ENCODE measurements at places on chromosomes 3 and 15.

DNA sequence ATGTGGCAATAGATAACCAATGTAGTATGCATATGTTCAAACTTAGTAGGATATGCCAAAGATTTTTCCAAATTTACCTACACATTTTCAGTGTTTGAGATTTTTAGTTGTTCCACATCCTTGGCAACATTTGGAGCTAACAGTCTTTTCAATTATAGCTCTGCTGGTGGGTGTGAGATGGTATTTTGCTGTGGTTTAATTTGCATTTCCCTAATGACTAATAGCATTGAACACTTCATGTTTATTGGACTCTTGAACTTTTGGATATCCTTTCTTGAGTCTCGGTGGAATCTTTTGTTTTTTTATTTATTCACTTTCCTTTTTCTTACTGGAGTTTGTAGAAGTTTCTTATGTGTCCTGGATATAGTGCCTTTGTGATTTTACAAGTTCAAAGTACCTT lies 11.0 kb upstream of the ILDR1 start:
- DNase-seq: no peak

- no peak for DNase-seq
Observed at GRCh38 chr3:8864402-8865350, 95.3 kb upstream of the OXTR start.

DNA sequence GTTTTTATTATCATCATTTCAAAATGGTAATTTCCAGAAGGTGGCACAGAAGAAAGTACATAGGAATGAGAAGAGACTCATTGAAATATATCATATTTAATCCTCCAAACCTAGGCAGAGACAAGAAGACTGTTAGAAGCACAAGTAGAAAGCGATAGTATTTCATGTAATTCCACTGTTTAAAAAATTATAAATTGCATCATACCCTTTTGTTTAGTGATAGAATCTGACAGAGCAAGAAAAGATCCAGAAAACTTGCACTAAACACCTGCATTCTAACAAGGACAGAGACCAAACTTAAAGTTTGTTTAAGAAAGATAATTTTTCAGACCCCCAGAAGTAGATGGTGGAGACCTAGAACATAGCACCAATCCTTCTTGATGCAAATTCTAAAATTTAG lies 56.9 kb upstream of the CD96 start:
- DNase-seq: no peak

DNA sequence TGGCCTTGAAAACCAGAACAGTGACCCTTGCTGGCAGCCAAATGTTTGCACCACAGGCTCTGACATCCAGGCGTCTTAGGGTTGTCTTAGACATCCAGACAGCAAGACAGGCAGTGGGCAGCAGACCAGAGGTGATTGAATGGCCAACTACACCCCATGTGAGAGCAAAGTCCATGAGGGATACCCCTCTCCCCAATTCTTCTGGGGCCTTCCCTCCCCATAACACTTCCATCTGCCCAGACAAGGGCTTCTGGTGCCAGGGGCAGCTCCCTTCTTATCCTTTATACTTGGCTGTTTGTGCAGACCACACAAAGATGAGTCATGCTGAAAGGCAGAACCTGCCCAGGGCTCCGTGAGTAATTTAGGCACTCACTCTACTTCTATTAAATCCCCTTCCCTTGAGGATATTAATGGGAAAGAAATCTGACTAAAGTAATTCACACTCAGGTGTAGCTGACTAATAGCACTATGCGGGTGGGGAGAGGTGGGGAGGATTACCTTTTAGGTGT lies 257.9 kb downstream of the UACA start:
- peak; percentile 83 for DNase-seq

GRCh38 chr3:192482809-192483208 lies 244.5 kb downstream of the FGF12 start:
- no peak for DNase-seq

DNA sequence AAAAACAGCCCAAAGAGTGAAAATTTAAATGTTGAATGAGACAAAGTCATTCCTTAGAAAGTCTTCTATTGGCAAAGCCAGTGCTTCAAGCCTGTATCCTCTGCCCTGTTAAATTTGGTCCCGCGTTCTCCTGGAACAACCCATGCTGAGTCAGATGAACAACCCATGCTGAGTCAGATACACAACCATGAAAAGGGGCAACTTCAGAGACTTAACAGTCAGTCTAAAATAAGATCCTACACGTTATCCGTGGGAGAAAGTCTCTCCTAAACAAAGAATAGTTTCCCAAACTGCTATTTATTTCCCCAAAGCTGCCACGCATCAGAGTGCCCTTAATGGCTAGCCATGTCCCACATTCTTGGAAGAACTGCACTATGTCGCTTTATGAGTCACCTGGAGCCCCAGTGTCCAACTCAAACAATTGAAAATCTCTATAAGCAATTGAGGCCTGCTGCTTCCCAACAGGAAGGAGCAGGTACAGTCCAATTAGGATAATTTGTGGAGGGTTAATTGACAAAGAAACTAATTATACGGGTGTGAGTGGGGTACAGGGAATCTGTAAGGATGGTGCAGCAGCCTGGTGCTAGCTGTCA lies 66.1 kb downstream of the WHAMM start:
- no peak for DNase-seq

GRCh38 chr3:120093119-120093910 lies 932 bp downstream of the GSK3B start:
- DNase-seq: peak; percentile 92

DNA sequence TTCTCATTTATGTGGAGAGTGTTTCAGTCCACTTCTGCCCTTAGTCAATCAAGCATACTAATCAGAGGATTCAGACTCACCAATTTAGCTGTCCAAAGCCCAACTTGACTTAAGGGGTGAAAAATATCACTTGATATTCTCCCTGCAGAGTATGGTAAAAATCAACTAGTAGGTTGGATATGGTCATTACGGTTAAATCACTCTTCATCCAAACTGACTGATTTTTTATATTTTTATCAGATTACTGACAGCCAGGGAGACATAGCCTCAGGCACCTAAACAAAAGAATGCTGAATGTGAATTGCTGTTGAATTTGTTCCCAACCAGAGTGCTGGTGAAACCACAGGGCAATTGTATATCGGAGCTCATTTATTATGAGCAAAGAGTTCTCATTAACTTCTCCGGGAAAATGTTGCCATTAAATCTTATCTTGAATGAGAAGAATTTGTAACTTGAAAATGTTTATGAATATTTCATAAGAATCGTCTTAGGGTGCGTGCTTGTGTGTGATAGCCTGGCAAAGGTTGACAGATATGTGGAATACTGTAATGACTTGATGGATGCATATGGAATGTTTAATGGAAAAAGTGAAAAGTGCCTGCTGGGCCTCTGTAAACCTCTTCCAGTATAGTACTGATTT lies 411.2 kb downstream of the NAALADL2 start:
- no peak for DNase-seq

GRCh38 chr3:134377896-134378295 lies 3.6 kb upstream of the AMOTL2 start:
- no peak for DNase-seq
